ENCODE measurements at places on chromosomes 4 and X.

DNA sequence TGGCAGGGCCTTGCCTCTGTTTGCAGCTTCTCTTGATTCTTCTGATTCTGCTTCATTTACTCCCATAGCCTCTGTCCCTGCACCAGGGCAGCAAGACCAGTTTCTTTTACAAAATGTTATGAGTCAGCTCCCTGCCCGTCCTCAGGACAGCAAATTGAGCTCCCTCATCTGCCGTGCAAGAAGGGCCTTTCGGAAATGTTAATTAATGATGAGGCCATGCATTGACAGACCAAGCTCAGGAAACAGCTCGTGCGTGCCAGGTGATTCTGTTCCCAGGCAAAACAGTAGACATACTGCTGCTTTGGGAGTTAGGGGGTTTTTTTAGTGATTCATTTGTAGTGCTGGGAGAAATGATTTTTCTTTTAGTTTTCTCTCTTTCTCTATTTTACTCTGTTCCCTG lies 231.7 kb downstream of the FBXW7 start:
- no peak for DNase-seq

DNA sequence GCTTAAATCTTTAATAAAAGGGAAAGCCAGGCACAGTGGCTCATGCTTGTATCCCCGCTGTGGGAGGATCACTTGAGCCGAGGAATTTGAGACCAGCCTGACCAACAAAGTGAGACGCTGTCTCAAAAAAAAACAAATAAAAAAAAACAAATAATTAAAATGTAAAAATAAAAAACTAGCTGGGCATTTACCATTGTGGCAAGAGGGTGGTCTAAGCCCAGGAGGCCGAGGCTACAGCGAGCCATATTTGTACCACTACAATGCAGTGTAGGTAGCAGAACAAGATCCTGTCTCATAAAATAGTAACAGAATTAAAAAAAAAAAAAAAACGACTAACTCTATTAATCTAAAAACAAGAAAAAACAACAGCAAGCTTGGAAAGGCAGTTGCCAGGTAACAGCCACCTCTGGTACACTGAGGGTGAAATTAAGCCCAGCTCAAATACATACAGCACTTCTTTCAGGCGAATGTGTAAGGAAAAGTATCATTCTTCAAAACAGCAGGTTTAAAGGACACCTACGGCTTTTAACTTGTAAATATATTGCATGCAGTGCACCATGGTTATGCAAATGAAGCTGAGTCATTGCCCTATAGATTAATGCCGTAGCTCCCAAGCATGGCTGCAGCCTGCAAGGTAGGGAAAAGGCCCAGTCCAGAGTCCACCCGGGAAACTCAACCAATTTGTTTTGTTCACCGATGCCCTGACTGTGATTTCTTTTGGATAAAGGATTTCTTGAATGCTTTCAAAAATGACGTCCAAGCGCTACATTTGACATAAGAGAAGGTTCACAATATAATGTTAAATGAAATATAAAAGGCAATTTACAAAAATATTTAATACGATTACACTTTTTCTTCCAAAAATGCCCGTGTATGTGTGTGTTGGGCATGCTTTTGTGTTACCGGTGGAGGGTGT lies 14.5 kb upstream of the TXLNG start:
- DNase-seq, result no peak

DNA sequence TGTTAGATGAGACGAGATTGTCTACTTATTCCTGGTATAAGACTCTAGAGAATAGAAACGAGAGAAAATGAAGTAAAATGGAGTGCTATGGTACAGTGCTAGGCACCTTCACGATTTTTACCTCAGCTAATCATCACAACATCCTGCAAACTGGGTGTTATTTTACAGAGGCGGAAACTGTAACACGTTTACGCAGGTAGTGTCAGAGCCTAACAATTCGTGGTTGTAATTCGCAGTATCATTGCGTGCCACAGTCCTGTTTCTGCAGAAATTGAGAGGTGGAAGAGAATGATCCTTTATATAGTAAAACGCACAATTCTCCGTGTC lies 383 bp upstream of the TBC1D19 start:
- DNase-seq, result no peak

GRCh38 chrX:11329021-11329420 lies 35.8 kb downstream of the AMELX start:
- no peak for DNase-seq

DNA sequence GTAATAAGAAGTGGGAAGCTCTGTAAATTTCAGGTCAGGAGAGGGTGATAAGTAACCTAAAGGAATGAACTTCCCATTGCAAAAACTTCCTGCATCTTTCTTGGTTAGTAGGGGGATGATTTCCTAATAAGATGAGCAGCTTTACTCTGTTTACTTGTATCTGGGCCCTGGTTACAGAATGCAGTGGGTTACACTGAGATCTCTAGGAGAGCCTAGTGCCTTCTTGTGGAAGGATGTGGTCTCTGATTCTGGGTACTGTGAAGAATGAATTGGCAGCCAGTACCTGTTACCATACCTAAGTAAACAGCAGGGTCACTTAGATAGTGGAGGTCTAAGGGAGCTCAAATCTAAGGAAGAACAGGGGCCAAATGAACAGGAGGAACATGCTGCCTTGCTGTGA lies 320.6 kb downstream of the ARHGAP10 start:
- peak; percentile 44 for DNase-seq

- DNase-seq, result peak; percentile 60
Measured at GRCh38 chr4:13977746-13978145, 350.2 kb upstream of the BOD1L1 start.

- peak; percentile 42 for DNase-seq
Measured at GRCh38 chr4:48370260-48371134, 29.2 kb downstream of the SLAIN2 start.

DNA sequence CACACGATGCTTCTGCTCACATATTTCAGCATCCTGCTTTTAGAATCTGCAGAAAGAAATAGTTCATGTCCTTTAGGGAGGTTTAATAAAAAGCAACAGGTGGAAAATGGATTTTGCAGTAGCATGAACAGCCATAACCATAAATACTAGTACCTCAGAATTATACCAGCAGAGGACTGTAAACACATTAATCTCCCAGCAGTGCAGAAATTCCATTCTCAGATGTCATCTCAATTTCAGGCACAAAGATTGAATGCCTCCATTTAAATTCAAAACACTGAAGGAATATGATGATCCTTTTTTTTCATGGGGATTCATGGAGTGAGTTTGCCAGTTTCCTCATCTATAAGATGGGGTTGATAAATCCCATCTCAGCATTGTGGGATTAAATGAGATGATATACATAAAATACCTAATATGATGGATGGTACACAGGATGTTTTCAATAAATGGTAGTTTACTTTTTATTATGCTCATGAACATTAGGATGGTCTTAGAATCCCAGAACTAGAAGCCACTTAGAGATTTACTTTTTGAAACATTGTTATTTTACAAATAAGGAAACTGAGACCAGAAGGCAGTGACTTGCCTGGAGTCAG lies 566 bp upstream of the LIMCH1 start:
- DNase-seq, result no peak

DNA sequence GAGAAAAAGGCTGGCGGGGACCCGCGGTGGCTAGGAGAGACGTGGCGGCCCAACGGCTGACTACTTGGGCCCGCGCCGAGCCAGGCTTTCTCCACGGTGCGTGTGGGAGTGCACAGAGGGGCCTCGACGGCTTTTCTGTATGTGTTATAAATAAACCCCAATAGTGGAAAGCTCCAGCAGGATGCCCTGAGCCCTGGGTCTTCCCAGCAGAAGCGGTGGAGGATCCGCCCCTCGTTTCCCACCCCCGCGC lies 268 bp upstream of the PRRG1 start:
- no peak for DNase-seq

GRCh38 chr4:155684892-155685541 lies 18.4 kb downstream of the GUCY1A1 start:
- DNase-seq, result peak; percentile 45

- DNase-seq, result peak; percentile 91
Measured at GRCh38 chr4:70838666-70839588, 763 bp downstream of the GRSF1 start.

GRCh38 chrX:9542106-9542760 lies 77.4 kb downstream of the TBL1X start:
- DNase-seq, result no peak

Measured in common myeloid progenitor, CD34-positive (primary cell).